ENCODE measurements at places on chromosomes 2 and 18.
A peak's percentile ranks its signal among the peaks of the same experiment; 100 is the strongest.

DNA sequence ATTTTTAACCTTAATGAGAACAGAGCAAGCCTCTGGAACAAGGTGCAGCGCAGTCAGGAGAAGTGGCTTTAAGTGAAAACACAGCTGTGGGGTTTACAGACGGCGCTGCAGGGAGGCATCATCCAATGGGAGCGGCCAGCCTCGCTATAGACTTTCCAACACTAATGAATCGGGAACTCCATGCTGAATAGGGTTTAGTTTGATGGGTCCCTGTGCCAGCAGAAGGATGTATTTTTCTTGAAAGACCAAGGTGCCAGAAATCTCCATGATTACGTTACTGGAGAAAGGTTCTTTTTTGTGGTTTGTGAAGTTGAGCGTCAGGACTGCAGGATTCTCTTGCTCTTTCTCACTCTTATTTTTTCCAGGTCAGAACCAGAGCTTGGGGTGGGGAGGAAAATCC lies 87.9 kb upstream of the ALPP start:
- no peak for DNase-seq

- DNase-seq = no peak
These were observed 2.6 kb downstream of the AFG3L2 start for GRCh38 chr18:12374401-12374800.

DNA sequence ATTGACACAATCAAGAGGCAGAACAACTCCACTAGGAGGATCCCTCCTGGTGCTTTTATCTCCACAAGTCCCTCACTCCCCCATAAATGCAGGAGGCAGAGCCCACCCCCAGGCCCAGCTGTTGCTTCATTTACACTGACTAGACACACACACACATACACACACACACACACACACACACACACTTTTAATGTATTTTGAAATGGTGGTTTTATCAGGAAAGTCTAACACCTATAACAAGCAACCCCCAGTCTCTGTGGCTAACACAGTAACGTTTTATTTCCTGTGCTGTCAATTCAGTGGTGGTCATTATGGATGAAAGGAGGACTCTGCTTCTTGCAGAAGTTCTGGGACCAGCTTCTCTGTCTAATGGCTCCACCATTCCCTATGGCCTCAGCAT lies 125.4 kb upstream of the FOSL2 start:
- DNase-seq = no peak

GRCh38 chr18:76405280-76405679 lies 89.8 kb downstream of the ZNF516 start:
- DNase-seq = no peak

DNA sequence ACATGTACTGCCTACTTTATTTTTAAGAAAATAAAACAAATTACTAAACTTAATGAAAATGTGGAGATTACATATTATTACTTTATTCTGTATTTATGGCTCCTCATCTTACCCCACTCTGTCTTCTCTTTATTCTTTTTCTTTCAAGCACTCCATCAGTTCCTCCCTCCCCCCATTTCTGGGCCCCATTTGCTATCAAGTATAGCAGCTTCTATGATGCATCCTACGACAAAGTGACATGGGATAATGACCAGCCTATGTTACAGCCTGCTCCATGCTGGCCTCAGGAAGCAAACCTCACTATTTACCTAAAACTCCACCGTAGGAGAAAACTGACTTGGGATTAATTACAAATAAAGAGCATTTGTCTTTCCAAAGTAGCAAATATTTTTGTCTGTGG lies 58.8 kb downstream of the RND3 start:
- no peak for DNase-seq

DNA sequence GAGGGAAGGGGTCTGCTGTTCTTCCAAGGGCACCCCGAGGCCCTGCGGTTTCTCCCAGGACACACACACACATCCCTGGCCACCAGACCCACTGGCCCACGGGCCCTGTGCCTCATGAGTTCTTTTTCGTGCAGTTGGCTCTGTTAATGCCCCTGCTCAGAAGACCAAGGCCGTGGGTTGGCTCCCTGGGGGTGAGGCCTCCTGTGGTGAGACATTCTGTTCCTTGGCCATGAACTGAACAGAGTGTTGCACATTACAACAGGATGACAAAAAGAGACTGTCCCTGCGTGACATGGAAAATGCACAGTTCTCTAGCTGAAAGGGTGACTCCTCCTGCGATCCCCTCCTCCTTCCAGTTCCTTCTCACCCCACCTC lies 30.7 kb downstream of the SH2D6 start:
- no peak for DNase-seq

GRCh38 chr2:28895189-28895893 lies 874 bp downstream of the WDR43 start:
- DNase-seq = peak; percentile 67

DNA sequence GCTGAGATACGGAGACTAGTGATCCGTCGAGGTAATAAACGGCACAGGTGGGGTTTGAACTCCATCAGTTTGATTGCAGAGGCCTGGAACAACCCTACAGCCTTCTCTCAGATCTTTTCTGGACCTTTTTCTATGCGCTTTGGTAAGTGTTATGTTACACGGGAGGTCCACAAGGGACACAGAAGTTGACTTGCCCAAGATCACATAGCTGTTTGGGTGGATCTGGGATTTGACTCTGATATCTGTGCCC lies 1.1 kb upstream of the DNPEP start:
- no peak for DNase-seq

Data from activated CD8-positive, alpha-beta memory T cell treated with anti-CD3 and anti-CD28 coated beads, Interleukin-2, amount 10 ng/mL, durations not matched to agents 7 days and 5 days (primary cell).